ENCODE measurements at places on chromosomes 7 and 10.

DNA sequence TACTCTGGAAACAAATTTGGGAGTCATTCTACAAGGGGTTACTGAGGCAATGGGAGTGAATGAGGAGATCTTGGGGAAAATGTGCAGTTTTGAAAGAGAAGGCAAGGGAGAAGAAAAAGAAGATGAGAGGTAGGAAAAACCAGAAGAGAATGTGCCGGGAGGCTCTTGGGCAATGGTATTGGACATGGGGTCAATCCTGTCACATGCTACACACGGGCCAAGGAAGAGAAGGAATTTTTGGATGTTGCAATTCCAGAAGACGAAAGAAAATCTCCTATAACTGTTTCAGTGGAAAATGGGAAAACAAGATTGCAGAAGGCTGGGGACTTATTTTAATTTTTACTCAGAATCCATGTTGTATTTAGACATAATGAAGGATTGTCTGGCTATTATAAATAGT lies 615.0 kb downstream of the PHTF2 start:
- DNase-seq, result no peak

- no peak for DNase-seq
These were observed 330.8 kb downstream of the PCDH15 start for GRCh38 chr10:54470324-54470631.

DNA sequence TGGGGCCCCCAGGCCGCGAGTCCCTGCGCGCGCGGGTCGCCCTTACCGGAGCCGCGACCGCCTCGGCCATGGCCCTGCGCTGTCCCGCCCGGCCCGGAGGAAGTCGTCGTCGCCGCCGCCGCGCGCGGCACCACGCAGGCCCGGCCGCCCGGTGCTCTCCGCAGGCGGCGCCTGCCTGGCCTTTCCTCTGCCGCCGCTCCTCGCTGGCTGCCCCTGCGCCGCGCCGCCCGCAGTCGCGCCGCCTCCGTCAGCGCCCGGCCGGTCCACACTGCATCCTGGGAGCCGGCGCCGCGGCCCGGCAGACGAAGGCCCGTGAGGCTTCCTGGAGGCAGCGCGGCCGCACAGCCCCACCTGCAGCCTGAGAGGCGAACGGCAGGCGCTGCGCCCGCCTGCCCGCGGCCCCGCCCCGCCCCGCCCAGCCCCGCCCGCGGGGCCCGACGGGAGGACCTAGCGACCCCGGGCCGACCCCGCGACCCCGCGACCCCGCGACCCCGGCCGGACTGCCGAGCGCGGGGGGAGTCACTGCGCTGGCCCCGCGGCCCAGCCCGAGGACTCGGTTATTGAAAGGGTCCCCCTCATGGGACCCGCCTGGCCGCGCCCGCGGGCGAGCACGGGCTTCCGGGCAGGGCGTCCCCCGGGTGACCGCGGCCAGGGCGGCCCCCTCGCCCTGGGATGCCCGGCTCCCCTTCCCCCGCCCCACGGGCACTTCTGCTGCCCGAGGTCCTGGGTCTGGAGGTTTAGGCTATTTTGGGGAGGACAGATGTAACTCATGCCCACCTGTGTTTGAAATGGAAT lies at the start of gene ZNF746:
TSS of gene ZNF746 (minus strand) at position 343 of the 795 bp plus-strand sequence. CDS start at position 70, 273 bp downstream.
- DNase-seq, result peak; percentile 79

DNA sequence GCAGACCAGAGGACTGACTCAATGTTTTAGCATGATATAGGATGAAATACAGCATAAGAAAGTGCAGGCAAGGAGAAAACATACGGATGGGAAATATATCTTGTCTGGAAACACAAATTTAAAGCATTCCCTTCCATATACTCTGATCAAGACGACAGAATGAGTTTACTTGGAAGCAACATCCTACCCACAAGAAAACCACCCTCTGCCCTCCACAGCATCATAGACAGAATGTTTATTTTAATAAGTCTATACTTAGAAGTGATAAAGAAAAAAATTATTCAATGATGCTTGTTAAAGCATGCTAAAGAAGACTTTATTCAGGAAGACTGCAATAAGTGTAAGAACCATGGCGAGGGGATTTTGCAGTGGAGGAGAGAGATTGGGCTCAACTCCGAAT lies 32.4 kb upstream of the HIBADH start:
- no peak for DNase-seq

- DNase-seq, result no peak
These were observed 29.9 kb downstream of the ZNF438 start for GRCh38 chr10:31001740-31002139.

- DNase-seq, result no peak
These were observed 55.7 kb downstream of the HSPA12A start for GRCh38 chr10:116686632-116687031.

DNA sequence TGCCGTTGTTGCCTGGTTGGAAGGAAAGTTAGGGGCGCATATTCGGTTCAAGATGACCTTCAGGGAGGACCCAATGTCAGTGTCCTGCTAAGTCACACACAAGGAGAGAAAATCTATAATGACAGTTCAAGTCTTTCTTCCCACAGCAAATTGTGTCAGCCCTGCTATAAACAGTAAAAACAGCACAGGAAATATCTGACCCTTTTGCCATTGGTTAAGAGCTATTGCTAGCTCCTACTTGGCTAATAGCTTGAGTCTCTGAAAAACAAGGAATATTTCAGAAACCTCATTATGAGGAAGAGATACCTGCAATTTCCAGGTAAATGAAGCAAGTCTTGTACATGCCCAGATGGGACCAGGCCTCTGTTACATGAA lies 175.6 kb downstream of the SKIDA1 start:
- no peak for DNase-seq

GRCh38 chr10:33155720-33156638 lies 178.5 kb downstream of the NRP1 start:
- no peak for DNase-seq

DNA sequence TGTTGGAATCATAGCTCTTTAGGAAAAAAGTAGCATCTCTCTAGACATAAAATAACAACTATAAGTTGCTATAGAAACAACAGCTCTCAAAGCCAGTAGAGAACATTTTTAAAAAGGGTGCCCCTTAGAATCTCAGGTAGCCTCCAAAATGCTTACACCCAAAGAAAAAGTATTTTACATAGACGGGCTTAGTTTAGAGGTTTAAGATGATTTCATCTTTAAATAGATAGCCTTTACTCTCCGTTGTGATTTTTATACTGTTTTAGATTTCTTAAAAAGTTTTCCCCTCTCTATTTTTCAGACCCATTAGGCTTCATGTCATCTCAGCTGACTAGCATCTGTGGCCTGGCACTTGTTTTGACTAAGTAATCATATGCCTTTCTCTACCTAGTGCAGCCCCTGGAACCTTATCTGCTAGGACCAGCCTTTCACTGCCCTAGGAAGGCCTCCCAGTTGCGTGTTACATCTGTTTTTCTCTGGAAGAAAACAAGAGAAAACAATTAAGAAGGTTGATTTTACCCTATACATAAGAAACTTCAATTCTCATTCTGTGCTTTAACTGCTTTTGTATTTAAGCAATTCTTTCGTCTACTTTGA lies 6.9 kb upstream of the BPGM start:
- no peak for DNase-seq

- no peak for DNase-seq
These were observed 151.8 kb downstream of the LRRC4 start for GRCh38 chr7:127879436-127879835.

DNA sequence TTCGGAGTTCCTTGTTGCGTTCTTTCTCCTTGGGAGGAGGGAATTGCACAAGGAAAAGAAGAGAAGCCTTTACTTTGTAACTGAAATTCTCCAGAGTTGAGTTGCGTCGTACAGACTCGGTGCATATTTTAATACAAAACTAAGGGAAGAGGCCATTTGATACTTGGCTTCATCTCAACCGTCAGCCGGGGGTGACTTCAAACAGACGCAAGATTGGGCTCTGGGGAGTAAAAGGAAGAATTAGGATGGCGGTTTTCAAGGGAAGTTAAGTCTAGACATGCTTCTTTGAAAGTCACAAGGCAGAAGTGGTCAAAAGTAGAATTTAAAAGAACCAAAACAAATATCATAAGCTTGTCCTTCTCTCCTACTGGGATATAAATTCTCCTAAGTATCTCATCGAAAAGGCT lies 1.6 kb downstream of the PRR15 start:
- DNase-seq, result no peak

- DNase-seq, result no peak
These were observed 4.2 kb upstream of the FOXL3 start for GRCh38 chr7:285731-286130.

- no peak for DNase-seq
These were observed 46.2 kb downstream of the WDR11 start for GRCh38 chr10:120897343-120897742.

GRCh38 chr10:69413221-69413865 lies 3.4 kb downstream of the TACR2 start:
- DNase-seq, result no peak

Measured in pancreas (tissue), 10 donors.